Stimulated activated CD4-positive, alpha-beta T cell treated with anti-CD3 and anti-CD28 coated beads, TNF-alpha, amount 100 ng/mL, for 48 hours (primary cell): ENCODE measurements at places on chromosomes 6 and 20.

DNA sequence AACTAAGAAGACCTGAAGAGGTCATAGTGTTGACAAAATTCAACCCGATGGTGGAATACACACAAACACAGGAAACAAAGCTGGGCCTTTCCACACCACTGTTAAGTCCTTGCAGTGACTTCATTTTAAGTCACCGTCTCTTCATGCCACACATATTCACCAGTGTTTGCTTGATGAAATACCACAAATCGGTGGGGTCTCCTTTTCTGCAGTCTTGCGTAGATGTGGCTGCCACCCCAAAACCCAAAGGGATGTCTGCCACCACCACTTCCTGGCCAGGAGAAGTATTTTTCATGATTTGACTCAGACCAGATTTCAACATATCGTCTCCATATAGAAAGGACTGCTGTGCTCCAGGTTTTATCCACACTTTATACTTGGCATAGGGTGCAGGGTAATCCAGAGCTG lies 11.0 kb upstream of the COL10A1 start:
- DNase-seq: no peak

GRCh38 chr6:16338577-16339264 lies 100.3 kb downstream of the GMPR start:
- DNase-seq: no peak

GRCh38 chr20:44800391-44801046 lies 9.8 kb downstream of the RIMS4 start:
- no peak for DNase-seq

DNA sequence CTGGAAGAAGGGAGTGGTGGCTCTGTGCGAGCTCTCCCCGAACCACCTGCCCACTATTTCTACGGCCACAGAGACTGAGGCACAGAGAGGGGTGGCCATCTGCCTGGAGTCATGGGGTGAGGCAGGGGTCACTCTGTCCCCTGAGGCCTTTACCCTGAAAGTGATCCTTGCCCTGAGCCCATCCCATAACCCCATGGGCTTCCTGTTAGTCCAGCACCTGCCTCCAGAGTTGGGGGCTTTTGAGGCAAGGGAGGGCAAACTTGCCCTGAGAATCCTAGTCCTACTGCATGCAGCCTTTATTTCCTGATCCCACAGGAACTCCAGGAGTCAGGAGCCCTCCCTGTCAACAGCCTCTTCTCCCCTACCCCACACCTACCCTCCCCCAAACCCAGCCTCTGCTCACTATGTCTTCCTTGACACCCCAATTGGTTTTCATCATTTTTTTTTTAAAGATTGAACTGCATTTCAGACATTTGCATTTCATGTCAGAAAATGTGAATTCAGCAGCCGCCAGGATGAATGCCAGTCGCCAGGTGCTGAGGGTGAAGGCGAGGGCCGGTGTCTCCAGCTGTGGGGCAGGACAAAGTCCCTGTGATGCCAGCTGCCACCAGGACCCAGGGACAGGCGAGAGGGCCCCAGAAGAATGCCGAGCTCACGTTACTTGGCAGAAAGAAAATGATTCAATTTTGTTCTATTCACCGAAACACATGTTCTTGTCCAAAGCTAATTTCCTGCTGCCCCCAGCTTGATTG lies 47.6 kb upstream of the NNAT start:
- no peak for DNase-seq

DNA sequence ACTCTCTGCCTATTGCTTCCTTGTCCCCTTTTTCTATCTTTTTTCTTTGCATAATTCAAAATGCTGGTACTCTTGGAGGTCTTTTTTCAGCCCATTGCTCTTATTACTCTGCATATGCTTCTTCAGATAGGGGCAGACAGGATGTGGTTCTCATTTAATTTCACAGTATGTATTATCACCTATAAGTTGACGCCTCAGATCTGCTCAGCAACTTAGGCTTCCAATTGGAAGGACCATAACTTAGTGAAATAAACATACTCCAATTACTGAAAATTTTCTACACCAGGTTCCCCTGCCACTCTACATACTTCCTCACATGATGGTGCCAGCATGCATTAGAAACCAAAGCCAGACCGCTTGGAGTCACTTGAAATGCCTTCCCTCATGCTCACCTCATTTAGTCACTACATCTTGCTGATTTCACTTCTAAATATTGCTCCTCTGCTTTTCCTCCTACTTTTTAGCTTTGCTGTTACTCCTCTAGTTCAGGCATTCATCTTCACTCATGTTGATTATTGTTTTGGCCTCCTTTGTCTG lies 34.5 kb upstream of the AHI1 start:
- no peak for DNase-seq

GRCh38 chr20:42472198-42472597 lies 717.5 kb downstream of the PTPRT start:
- DNase-seq: no peak

DNA sequence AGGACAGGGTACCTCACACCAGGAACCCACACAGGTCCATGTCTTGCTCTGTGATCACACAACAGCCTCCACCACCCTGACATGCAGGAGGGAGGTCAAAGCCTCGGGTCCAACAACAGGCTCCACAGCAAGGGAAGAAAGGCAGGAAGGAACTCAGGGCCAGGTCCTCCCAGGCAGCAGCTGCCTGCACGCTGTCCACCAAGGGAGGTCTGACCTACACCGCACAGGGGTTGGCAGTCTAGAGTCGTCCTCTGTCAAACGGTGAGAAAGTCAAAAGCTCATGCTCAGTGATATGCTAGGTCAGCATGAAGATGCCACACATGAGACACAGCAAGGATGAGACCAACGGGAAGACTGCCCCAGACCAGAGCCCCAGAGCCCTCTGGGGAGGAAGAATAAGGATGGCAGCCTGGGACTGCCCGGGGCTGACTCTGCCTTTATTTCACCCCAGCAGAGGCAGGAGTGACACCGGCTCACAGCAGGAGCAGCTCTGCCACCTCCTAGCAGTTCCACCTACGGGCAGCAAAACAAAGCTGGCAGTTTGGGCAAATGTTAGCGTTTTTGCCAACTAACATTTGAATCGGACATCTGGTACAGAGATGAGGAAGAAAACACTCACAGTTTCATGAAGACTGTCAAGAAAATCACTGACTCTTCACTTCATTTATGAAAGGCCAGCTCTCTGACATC lies 8.5 kb downstream of the GMEB2 start:
- DNase-seq: no peak

- DNase-seq: no peak
Observed at GRCh38 chr6:150684714-150685459, 85.2 kb downstream of the PLEKHG1 start.

DNA sequence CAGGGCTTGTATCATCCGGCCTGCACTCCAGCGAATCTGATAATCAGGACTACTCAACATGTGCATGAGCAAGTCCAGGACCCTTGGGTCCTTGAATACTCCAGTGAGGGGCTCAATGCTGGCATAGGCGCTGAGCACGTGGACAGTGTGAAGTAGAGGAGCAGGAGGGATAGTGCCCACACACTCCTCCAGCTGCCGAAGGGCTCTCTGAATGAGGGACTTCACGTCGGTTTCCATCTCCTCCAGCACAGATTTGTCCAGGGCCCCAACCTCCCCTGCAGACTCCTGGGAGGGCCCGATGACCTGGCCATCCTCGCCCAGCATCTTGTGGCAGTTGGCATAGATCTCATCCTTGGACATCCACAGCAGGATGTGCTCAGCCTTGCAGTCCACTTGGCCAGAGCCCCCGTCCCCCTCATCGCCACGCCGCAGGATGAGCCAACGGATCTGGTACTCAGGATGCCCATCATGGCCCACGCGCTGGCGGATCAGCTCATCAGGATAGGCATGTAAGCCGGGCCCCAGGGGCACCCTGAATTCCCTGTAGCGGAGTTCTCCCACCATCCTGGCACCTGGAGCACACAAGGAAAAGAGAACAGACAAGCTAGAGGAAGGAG lies 1.3 kb downstream of the CUL7 start:
- no peak for DNase-seq

DNA sequence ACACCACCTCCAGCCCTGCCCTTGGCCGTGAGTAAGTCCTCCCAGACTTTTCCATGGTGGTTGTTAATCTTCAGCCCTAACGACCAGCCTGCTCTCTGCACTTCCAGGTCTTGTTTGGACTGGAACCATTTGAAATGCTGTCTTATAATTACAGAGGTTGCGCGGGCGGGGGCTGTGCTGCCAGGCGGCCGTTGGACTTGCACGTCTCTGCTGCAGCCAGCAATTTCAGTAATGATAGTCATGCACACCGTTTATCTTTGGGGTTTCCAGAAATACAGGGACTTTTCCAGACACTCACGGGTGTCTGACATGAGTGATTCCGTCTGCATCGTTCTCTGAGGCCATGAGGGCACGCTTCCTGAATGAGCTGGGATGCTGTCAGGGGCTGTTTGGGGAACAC lies 118.2 kb downstream of the BMP7 start:
- no peak for DNase-seq

DNA sequence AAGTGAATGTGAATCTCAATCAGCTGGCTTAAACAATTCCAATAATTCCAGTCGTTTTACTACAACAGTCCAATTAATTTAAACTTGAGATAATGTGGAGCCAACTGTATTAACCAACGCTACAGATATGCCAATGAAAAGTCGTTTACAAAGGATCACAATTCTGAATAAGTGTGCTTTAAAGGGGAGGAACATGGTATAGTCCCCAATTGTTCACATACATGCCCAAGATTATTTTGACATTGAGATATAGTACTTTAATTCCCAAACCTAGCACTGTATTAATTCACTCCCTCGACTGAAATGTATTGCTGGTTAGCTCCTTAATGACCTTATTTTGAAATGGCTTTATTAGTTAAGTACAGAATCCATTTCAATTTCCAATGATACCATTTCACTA lies 2.5 kb downstream of the AKIRIN2 start:
- no peak for DNase-seq

DNA sequence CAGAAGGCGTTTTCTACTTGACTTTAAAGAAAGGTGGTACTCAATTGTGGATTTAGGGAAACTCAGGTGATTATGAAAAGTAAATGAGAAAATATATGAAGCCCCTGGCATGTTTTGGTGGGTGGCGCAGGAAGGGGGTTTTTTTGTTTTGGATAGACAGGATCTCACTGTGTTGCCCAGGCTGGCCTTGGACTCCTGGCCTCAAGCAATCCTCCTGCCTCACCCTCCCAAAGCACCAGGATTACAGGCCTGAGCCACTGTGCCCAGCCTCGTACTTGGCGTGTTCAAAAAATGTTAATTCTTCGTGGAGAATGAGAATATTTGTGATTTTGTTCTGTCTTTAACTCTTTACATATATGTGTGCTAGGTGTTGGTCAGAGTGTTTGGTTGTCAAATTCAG lies 32.1 kb upstream of the C20orf144 start:
- DNase-seq: no peak

DNA sequence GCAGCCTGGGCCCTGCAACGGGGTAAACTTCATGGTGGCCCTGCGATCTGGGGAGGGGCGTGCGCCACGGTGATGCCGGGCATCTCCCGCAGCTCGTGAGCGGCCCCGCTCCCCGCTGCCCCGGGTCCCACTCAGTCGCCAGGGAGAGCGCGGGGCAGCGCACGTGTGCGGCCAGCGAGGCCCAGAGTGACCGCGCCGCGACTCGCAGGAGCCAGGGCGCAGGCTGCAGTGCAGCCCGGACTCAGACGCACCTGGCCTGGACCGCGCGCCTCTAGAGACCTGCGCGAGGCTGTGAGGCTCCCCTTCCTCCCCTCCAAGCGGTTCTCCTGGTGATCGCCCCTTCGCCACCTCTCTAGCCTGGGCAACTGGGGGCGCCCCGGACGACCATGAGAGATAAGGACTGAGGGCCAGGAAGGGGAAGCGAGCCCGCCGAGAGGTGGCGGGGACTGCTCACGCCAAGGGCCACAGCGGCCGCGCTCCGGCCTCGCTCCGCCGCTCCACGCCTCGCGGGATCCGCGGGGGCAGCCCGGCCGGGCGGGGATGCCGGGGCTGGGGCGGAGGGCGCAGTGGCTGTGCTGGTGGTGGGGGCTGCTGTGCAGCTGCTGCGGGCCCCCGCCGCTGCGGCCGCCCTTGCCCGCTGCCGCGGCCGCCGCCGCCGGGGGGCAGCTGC lies 652 bp downstream of the BMP6 start:
- no peak for DNase-seq

DNA sequence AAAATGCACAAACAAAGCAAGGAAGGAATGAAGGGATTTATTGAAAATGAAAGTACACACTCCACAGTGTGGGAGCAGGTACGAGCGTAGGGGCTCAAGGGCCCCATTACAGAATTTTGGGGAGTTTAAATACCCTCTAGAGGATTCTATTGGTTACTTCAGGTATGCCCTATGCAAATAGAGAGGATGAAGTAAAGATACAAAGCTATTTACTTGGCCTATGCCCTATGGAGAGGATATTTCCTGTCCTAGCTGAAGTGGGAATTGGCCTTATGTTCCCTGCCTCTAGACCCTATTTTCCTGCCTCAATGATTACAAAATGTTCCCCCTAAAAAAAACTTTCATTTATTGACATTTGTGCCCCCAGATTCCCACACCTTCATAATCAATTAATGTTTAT lies 59.7 kb upstream of the ASIP start:
- no peak for DNase-seq

DNA sequence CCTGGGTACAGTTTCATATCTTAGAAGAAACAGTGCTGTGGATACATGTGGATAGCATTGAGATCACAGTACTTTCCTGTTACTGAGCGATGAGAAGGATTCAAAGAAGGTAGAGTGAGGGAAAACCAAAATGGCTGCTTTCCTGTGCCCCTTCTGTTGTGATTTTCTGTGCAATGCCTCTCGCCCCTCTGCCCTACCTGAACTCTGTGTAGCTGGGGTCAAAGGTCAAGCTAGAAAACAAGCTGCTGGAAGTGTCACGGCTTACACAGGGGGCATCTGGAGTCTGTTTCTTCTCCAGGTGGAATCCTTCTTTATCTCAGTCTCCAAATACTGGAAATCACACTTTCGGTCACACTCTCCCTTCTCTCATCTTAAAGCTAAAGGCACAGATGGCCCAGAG lies 27.0 kb upstream of the CCN6 start:
- no peak for DNase-seq

DNA sequence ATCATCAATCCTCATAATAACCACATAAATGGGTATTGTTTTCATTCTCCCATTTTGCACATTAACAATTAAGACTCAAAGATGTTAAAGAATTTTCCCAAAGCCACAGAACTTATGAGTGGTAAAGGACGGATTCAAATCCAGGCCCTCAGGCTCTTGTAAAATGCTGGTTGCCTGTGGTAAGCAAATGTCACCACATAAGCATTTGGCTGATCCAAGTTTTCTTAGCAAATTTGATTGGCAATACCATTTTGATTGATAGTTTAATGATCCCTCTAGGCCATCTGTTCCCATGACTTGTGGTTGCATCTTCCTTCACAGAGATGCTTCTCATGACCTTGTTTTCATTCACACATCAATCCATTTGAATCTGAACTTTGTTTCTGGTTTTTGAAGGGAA lies 252.0 kb upstream of the RIN2 start:
- no peak for DNase-seq

GRCh38 chr6:170075659-170076223 lies 215.1 kb downstream of the DLL1 start:
- DNase-seq: no peak
